Midbrain (tissue), 1 donor: ENCODE measurements at places on chromosomes 3 and 15.

GRCh38 chr15:49737127-49737526 lies 116.3 kb downstream of the DTWD1 start:
- no peak for DNase-seq

- no peak for DNase-seq
Observed at GRCh38 chr3:126835472-126836219, 131.6 kb downstream of the CHCHD6 start.

DNA sequence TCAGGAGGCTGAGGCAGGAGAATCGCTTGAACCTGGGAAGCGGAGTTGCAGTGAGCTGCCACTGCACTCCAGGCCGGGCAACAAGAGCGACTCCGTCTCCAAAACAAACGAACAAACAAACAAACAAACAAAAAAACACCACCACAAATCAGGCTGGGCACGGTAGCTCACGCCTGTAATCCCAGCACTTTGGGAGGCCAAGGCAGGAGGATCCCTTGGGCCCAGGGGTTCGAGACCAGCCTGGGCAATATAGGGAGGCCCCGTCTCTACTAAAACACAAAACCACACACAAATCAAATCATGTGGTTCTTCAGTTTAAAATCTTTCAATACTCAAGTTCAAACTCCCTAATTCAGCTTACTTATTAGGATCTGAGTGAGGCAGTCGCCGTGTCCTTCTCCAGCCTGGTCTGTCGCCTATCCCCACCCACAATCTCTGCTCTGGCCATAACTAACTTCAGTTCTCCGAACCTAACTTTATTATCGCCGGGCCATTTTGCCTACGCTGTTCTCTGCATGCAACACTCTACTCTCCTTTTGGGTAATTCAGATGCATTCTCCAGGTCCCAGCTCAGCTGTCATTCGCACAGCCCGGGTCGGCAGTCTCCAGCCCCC lies 660 bp upstream of the RTF1 start:
- no peak for DNase-seq

GRCh38 chr3:86787091-86787490 lies 203.9 kb downstream of the VGLL3 start:
- no peak for DNase-seq

- no peak for DNase-seq
Observed at GRCh38 chr3:106342386-106342785, 473.6 kb upstream of the CBLB start.

DNA sequence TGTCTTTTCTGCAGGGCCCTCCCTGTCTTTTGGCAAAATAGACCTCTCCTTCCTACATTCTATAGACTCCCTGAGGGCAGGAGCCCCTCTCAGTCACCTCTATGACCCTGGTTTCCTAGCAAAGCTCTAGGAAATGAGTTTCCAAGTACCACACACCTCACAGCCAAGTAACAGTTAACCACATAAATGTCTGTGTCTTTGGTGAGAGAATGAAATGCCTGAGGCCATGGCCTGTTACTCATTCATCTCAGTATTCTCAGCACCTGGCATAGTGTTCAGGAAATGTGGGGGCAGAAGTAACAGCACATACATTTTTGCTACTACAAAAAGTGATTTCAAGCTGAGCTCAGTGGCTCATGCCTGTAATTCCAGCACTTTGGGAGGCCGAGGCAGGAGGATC lies 21.0 kb downstream of the RFT1 start:
- no peak for DNase-seq
